ENCODE measurements at places on chromosomes 1 and 21. TPM values are rescaled to one million over a fixed set of nuclear protein-coding genes. Genes with fewer than 3 reads are reported as not detected.

OR2T2 gene
- polyA plus RNA-seq, result not detected

SPRR1A gene
- not detected for polyA plus RNA-seq

DNM3 gene
- polyA plus RNA-seq, result 3.9 TPM

FASLG gene
- not detected for polyA plus RNA-seq

HHIPL2 gene
- 1.8 TPM for polyA plus RNA-seq

CRNN gene
- polyA plus RNA-seq, result not detected

LAMC1 gene
- polyA plus RNA-seq, result 297 TPM

FBLIM1 gene
- 49.5 TPM for polyA plus RNA-seq

DNA sequence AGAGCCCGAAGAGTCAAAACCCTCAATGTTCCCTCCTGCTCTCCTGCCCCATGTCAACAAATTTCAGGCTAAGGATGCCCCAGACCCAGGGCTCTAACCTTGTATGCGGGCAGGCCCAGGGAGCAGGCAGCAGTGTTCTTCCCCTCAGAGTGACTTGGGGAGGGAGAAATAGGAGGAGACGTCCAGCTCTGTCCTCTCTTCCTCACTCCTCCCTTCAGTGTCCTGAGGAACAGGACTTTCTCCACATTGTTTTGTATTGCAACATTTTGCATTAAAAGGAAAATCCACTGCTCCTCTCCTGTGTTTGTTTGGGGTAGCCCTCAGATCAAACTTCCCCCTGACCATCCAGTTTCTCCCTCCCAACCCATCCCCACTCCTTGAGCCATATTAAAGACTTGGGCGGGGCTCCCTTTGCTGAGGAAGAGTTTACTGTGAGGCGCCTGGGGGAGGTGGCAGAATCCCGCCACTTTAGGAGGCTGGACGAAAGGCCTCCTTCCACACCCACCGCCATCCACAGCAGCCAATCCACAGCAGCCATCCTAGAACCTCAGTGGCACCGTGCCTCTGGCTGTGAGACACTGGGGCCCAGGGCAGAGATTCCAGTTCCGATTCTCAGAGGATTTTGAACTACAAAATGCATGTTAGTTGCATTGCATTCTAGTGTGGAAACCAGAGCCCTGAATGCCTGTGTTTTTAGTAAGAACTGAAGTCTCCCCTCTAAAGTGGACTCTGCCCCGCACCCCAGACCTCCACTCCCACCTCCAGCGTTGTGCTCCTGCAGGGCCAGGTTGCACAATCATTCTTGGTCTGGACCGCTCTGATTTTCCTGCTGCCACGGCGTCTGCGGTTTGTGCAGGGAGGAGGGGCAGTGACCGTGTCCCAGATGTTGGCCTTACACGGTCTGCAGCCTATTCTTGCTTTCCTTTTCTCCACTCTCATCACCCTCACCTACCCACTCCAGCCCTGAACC lies 3.0 kb downstream of the OLFML3 start:
- peak; percentile 28 for DNase-seq

GRCh38 chr21:36297938-36298572 lies 21.9 kb upstream of the MORC3 start:
- DNase-seq, result peak; percentile 5

GRCh38 chr21:32246571-32247140 lies 32.2 kb downstream of the MIS18A start:
- no peak for DNase-seq

DNA sequence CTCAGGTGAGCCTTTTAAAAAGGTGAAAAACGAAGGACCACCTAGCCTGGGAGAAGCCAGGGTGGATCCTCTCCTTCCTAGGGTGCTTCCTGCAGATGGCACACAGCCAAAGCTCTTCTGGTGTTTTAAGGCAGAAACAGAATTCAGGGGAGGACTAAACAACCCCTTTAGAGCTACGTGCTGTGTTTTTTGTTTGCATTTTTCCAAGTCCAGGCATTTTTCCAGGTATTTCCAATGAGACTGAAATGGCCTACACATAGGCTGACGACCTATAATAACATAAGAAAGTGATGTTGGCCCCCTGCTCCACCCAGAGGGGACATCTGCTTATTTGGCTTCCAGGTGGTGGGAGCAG lies 83.8 kb downstream of the CAPZB start:
- no peak for DNase-seq

DNA sequence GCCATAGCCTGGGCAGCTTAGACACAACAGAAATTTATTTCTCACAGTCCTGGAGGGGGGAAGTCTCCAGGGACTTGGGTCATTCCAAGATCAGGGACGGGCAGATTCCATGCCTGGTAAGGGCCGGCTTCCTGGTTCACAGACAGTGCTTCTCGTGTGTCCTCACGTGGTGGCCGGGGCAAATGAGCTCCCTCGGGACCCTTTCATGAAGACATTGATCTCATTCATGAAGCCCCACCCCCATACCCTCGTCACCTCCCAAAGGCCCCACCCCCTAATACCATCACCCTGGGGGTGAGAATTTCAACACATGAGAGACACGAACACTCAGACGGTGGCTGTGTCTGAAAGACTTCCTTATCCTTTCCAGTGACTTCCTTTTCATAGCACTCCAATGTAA lies 51.5 kb downstream of the ACOT7 start:
- DNase-seq, result no peak

- no peak for DNase-seq
These were observed 43.0 kb upstream of the RAVER2 start for GRCh38 chr1:64701886-64702285.

DNA sequence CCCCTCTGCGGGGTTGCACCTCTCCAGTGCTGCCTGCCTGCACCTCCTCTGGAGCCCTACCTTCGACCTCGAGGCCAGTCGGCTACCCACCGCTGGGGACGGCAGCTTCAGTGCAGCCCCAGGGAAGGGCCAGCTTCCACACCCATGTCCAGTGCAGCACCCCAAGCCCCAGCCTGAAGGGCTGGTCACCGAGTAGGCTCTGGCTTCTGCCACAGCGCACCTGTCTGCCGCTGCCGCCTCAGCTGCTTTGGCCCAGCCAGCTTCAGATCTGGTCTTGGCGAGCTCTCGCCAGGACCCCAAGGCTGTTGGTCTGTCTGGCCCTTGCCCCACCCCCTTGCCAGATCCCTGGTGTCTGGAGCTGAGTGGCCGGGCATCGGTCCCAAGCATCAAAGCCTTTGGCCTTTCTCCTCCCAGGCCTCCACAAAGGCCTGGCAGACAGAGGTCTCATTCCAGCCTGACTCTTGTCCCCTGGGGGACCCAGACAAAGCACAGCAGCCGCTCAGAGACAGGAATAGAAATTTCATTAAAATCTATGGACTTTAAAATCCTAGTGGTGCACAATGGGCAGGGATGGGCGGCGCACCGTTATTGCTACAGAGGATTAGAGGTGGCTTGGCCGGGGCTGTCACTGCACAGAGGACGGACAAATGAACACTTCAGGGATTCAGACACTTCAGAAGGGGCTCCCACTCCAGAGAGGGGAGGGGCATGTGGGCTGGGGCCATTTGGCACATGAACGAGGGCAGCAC lies 4.8 kb downstream of the CCDC24 start:
- DNase-seq, result no peak

DNA sequence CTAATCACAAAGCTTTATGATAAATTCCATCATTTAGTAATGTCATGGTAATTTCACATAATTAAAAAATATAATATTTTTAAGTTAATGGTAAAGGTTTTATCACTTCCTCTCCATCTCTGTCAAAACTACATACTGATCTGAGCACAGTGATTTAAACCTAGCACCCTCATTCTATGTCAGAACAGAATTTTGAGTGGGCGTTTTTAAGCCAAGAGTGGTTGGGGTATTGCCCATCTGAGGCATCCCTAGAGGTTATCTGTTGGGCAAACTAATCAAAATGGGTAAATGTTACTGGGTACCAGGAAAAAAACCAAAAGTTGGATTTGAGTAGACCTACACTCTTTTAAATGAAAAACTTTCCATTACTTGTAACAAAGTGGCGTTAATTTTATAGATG lies 100.7 kb upstream of the GFI1 start:
- DNase-seq, result no peak

DNA sequence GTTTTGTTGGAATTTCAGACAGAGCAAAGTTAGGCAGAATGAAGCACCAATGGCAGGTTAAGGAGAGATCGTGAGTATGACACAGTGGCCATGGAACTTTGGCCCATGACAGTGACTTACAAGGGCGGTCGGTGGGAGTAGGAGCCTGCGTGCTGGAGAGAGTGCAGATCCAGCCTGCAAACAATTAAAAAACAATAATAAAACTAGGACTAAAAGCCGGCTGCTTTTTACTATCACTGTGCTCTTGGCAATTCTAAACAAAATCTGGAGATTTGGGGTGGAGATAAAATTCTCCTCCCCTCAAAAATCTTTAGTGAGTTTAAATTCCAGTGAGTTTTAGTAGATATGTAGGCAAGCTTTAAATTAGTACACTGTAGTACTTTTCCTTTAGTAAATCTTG lies 96.9 kb downstream of the DHRS3 start:
- no peak for DNase-seq

DNA sequence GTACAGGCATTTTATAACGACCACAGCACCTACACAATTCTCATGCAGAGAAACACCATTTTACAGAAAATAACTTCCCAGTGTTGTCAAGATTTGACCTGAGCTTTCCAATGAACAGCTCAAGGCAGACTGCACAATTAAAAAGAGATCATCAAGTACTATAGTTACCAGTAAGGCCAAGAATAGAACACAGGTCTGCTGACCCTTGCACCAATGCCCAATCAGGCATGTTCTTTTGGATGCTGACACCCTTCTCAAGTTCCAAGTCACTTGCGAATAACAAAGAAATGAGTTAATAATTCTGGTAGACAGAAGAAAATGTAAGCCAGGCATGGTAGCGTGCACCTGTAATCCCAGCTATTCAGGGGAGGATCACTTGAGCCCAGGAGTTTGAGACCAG lies 101.9 kb downstream of the SLC45A1 start:
- DNase-seq, result no peak

DNA sequence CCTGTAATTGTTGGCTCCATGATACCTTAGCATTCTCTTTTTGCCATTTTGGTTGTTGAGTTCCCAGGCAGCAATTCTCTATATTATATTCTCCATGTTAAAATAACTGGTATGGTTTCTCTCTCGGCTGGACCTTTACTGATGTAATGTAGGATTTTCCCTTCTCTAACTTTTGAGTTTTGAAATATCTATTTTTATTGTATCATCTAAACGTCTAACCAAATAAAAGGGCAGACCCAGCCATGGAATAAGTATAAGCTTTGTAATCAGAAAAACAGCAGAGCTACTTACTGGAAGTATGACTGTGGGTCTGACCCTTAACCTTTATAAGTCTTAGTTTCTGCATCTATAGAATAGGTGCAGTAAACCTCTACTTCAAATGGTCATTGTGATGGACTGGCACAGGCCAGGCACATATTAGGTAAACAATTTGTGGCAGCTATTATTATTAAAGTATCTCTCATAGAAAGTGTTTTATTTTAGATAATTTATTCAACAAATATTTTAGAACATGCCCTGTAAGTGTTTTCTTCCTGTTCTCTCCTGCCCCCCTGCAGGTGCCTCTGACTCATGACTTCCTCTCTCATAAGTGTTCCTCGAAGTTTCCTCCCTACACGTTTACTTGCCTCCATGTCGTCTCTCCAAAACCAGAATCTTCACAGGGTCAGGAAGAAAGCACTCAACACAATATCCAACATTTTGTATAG lies 224.9 kb upstream of the FGGY start:
- DNase-seq, result no peak

DNA sequence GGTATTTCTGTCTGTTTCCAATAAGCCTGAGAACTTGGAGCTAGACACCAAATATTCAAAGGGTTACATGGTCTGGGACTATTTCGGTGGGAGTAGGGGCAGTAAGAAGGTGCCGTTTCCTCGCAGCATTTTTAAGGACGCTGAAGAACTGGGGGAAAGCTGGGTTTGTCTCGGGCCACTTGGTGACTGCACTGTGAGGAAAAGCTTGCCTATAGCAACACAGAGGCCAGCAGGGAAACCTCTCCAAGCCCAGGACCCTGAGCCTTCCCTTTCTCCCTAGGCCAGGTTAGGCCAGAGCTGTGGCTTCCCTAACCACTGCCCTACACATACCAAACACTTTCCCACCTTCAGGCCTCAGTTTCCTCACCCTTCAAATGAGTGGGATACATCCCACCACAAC lies 3.3 kb downstream of the GLIS1 start:
- no peak for DNase-seq

GRCh38 chr1:238954865-238955264 lies 431.5 kb upstream of the CHRM3 start:
- DNase-seq, result no peak

DNA sequence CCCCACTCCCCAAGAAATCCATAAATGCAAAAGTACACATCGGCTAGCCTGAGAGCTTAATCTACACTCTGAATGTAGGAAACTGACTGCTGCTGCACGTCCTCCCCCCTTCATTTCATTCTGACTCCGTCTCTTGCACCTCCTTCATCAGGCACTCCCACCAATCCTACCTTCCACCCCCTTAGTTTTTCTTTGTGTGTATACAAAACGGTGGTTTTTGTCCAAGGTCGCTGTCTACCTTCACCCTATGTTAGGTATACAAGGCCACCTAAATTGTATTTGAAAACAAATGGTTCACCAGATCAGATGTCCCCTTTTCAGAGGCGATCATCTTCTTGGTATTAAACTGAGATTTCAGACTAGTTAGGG lies 1.9 kb downstream of the WDR26 start:
- DNase-seq, result no peak

DNA sequence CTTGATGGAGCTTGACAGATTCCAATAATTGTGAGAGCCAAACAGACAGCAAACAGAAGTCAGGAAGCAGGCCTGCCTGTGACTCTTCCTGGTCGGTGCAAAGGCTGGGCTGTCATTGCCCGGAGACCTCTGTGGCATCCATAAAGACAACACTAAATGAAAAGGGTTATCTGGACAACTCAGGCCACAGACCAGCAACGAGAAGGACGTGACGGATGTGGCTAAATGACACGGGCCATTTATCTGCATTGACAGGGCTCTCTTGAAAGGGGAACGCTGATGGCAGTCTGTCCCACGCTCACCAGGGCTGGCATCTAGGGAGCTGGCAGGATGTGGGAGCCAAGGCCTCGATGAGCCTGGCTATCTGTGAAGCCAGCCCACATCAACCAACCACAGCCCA lies 35.0 kb downstream of the HMGB4 start:
- DNase-seq, result no peak

DNA sequence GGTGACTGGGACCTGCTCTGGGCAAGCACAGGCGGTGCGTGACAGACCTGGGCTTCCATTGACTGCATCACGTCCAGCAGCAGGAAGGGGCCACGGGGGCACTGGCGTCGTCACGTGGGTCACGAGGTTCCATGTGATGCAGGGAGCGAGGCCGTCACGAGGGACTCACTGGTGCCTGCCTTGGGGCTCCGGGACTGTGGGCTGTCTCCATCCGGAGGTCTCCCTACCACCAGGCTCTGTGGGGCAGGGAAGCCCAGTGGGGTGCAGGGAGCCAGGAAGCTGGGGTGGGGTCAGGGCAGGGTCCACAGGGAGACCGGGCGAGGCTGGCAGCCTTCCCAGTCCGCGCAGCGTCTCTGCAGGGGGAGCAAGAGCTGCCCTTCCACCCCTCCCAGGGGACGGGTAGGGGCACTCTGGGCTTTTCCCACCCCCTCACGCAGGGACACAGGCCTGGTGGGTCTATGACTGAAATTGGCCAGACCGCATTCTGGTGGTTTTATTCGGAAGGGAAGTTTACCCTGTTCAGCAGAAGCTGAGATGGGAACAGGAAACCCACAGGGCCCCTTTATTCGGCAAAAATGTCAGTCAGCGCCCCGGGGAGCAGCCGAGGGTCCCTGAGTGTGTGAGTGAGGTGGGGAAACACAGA lies 416 bp upstream of the TNFRSF14 start:
- no peak for DNase-seq

GRCh38 chr1:198185759-198186158 lies 29.0 kb downstream of the NEK7 start:
- no peak for DNase-seq

GRCh38 chr1:46526013-46526690 lies 25.3 kb downstream of the KNCN start:
- DNase-seq, result no peak
